ENCODE measurements at places on chromosomes 3 and 15.

DNA sequence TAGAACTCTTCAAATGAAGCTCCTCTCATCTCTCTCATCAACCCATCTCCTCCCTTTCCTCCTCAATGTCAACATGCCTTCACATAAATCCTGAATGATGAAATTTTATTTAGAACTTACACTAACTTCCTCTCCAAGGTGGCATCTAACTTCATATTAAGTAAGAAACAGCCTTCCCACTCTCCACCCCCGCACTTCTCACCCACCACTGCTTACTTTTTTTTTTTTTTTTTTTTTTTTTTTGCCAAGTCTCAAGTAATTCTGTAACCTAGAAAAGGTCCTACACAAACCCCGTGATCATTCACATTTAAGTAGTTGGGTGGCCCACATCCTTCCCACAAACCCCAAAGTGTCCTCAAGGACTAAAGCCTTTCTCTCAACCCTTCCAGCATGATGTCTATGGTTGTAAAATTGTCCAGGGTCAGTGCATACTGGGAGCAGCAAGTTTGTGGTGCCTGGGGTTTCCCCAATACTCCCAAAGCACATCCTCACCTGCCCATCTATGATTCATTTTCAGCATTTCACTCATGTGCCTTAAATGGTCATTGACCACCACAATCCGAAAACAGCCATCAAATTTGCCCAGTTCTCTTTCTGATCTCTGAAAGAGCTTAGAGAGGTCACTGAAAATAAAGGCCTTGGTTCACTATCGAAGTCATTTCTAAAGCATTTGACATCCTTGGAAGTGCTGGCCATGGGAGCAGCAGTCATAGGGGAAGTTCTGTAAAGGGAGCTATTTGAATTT lies 47.2 kb downstream of the CD86 start:
- peak; percentile 27 for DNase-seq

DNA sequence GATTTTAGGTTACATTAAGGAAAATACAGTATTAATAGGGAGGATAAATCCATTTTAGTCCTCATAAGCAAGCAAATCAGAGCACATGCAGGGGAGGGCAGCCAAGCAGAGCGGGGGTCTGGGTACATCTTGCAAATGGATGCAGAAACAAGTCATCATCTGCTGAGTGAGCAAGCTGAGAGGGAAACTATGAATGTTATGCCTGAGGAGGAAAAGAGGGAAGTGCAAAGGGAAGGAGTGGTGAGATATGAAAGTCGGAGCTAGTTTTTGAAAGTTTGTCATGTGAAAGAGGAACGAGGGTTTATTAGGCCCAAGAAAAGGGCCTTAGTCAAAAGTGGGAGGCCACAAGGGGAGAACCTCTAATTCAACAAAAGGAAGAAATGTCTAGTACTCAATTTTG lies 15.4 kb downstream of the PTX3 start:
- DNase-seq: no peak

DNA sequence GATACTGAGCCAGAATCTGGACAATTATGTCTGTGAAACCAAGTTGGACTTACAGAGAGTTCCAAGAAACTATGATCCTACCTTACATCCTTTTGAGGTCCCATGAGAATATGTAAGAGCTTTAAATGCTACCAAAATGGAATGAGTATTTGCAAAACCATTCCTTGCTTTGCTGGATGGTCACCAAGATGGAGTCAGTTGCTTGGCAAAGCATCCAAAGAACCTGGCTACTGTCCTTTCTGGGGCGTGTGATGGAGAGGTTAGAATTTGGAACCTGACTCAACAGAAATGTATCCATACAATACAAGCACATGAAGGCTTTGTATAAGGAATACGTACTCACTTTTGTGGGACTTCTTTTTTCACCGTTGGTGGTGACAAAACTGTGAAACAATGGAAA lies 36.2 kb downstream of the AP4E1 start:
- DNase-seq: no peak

- DNase-seq: no peak
These were observed 22.9 kb upstream of the SMAD6 start for GRCh38 chr15:66679061-66679656.

DNA sequence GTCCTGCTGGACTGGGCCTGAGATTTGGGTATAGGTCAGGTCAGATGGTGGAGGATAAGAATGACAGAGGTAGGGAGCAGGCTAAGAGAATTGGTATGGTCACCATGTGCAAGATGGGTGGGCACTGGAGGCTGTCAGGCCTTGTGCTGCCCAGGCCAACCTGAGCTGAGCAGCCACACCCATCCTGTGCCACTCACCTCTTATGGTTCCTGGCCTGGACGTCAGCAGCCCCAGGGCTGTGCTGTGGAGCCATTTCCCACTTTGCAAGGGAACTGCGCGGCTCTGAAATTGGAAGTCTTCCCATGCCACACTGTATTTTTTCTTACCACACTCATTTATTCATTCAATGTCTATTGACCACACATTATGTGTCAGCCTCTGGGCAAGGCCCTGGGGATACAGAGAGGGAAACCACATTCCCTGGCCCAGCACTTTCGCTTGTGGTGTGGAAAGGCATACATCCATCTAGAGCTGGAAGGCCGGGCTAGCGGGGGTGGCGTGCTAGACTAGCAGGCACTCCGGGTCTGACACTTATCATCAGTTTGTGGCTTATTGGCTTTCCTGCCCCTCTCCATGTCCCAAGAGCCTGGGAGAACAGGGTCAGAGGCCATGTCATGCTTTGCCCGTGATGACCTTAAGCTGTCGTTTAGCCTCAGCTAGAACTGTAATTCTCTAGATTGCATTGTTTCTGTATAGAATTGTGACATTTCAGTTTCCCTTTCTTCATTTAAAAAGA lies 51.1 kb upstream of the POLG start:
- DNase-seq: no peak

DNA sequence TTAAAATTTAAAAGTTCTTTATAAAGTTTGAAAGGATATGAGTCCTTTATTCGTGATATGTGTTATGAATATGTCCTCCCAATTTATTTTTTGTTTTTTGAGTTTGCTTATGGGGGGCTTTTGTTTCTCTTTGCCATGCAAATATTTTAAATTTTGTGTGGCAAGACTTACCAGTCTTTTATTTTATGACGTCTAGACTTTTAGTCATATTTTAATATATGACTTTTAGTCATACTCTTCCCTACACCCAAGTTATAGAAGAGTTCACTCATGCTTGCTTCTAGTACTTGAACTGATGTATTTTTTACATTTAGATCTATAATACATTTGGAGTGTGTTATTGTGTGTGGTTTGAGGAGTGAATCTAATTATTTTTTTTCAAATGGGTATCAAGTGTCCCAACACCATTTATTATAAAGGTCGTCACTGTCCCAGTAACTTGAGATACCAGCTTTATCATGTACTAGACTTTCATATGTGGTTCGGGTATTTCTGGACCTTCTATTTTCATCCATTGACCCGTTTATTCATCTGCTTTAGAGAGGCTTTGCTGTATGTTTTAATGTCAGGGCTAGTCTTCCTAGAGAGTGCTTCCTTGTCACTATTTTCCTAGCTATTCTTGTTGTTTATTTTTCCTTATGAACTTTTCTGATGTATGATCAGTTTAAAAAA lies 755 bp downstream of the PARP15 start:
- DNase-seq: no peak

GRCh38 chr3:171005648-171006047 lies 20.9 kb downstream of the SLC2A2 start:
- no peak for DNase-seq

GRCh38 chr3:36763850-36764703 lies at the start of gene DCLK3:
TSS of gene DCLK3 (minus strand) at chr3:36764553. CDS start at chr3:36764263, 290 bp downstream.
- DNase-seq: no peak

DNA sequence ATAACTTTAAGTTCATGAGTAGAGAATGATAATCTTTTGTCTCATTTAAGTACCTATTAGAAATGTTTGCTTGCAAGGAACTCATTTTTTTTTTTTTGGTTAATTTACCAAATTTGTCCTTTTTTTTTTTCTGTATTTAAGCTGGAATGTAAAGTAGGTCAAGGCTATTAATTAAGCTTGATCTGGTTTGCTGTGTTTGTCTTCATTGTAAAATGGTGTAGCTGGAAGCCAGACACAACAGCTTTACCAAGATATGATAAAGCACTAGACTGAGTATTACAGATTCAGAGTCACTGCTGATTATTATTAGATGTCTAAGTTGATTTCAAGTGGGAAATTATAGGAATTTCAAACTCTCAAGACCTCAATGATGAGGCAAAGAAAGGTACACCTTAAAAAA lies 15.0 kb upstream of the ZPLD1 start:
- DNase-seq: no peak

- no peak for DNase-seq
These were observed 25.4 kb downstream of the CFAP100 start for GRCh38 chr3:126419886-126420786.

DNA sequence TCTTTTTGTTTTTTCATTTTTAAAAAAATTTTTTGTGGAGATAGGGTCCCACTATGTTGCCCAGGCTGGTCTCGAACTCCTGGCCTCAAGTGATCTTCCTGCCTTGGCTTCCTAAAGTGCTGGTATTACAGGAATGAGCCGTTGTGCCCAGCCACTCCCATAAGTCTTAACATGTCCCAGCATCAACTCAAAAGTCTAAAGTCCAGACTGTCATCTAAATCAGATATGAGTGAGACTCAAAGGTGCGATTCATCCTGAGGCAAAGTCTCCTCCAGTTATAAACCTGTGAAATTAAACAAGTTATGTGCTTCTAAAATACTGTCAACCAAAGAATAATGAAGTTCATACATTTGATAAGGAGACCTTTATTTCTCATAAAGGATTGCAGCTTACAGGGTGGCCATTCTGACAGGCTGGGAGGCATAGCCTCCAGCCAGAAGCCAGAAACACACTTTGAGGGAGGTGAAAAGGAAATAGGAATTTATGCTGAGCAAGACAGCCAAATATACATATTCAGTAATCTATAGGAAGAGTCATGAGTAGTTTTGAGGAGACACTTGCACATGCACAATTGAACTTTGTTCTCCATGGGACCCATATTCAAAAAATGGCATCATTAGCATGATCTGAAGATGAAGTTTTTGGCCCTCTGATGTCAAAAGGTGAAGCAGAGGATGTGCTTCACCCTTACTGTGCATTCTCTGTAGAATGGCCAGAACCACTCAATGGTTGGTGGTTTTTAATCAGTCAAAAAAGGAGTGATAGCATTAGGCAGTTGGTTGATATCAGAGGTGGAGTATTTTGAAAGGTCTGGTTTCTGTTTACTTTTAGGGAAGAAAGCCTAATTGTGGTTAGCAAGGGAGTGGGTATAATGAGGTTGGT lies 11.0 kb upstream of the ZNF662 start:
- DNase-seq: no peak

DNA sequence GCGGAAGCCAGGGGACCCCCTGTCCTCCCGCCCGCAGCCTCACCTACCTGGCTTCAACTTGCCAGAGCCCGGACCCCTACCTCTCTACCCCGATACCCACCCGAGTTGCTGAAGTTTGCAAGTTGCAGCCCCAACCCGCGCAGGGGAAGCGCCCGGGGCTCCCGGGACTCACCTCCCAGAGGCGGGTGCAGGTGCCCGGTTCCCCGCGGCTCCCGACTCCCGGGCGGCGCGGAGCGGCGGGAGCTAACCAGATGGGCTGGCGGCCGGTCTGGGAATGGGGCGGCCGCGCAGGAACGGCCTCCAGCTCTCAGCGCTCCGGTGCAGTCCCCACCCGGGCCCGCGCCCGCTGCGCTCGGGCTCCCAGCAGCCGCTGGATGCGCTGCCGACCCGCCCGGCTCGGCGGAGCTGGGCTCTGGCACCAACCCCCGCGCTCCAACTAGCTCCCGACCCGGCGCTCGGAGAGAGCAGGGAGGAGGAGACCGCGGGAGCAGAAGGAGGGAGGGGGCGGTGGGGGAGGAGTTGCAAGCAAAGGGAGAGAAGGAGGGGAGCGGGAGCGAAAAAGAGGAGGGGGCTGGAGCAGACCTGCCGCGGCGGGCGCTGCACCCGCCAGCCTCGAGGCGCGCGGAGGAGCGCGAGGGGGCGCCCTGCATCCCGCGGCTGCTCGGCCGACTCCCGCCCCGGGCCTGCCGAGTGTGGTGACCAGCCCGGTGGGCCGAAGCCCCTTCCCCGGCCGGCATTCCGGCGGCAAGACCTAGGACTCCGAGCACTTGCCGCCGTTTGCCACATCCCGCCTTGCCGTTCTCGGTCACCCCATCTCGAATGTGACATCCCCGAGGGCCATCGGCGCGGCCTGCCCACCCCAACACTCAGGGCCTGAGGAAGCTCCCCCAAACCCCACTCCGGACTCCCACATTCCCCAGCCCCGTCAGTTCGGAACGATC lies at the start of gene SEMA5B:
SEMA5B (minus strand) TSS at position 472 of the 941 bp plus-strand sequence. CDS start 66,500 bp downstream, outside the sequence.
- no peak for DNase-seq

GRCh38 chr3:188207941-188208515 lies 54.1 kb downstream of the LPP start:
- DNase-seq: no peak

GRCh38 chr3:24709956-24710355 lies 215.3 kb upstream of the THRB start:
- no peak for DNase-seq

DNA sequence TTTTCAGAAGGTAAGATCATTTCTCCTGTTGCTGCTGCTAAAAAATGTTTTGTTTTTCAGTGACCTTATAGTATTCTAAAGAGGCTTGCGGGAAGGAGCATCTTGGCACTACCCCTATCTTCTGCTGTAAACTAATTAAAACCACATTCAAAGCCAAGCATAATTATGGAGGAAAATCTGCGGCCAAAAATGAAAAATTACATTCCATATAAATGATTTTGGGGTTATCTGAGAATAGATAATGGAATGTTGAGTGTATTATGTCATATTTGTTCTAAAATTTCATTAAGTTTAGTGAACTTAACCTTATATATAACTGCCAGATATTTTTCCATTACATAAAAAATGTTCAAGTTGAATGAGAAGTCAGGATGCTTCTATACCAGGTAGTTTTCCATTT lies 170.4 kb upstream of the TMC3 start:
- DNase-seq: no peak

DNA sequence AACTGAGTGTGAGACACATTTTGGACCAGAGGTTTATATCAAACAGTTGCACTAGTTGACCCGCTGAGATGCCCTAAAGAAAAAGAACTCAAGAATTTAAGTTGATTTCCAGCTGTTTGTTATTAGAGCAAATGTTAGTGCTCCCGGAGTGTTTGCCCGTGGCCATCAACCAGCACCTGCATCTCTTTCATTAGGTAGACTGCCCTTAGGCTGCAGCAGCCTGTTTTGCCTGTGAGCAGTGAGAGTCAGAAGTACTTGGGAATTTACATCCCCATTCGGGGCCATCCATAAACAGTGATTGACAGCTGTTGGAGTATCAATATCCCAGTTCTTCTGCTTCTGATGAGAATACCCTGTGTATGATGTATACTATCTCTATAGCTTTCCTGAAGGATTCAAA lies 492.6 kb downstream of the RBMS3 start:
- no peak for DNase-seq

GRCh38 chr3:191240486-191240885 lies 41.4 kb downstream of the OSTN start:
- no peak for DNase-seq

- no peak for DNase-seq
These were observed 6.4 kb downstream of the WDR5B start for GRCh38 chr3:122409446-122409845.
